ENCODE measurements at places on chromosomes 2 and 18.

- DNase-seq = peak; percentile 51
Observed at GRCh38 chr18:42114310-42114943, 159.4 kb downstream of the PIK3C3 start.

DNA sequence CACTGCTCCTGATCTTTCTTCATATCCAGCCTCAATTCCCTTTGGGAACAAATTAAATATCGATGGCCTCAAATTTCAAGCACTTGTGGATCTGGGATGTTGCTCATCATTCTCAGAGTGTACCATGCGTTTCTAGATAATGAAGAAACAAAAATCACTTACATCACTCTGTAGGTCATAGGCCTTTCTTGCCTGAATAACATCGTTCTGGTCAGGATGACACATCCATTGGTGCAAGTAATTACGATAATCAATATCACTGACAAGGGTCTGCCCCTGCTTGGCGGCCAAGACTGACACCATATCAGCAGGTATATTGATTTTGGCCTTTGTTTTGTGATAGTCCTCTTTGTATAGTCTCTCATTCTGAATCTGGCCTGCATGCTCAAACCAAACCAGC lies 157.3 kb downstream of the RIF1 start:
- DNase-seq = no peak

- DNase-seq = no peak
Observed at GRCh38 chr2:166764702-166765101, 123.6 kb upstream of the XIRP2 start.

DNA sequence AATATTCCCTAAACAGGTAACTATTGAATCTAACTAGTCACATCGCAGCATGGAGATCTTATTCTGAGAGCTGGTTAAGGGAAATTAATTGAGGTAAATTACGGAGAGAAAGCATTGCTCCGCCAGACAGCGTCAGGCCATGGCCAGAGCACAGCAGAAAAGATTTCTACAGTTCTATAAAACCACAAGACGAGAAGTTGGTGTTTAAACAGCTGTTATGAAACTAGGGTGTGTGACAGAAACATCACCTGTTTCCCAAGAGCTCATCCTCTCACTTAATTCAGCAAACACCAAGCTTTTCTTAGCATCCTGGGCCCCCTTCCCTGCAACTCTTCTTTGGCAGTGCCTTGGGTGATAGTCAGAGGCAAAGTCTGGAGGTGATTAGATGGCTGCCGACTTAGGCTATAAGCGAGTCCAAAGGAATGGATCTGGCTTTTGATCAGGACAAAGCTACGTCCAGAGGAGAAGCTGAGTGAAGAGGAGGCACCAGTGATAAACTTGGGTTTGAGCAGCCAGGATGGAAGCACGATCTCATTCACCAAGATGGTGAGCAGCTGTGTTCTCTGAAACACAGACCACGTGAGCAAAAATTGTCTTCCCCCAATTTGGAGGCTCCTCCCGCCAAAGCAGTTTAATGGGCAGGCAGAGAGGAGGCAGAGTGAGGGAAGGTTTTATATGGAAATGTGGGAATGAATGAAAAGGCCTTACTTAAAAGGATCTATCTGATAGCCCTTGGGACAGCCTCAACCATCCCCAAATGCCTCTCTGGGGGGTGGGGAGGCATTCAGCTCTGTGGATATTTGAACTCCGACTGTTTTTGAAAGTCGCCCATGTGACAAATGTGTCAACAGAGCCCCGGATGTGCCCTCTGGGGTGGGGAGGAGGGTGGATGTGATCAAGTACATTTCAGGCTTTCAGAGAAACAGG lies 57.8 kb downstream of the PKDCC start:
- peak; percentile 87 for DNase-seq

GRCh38 chr2:237758185-237758584 lies 40.4 kb upstream of the RBM44 start:
- DNase-seq = no peak

GRCh38 chr2:19350678-19351401 lies 7.6 kb downstream of the OSR1 start:
- DNase-seq = no peak

GRCh38 chr2:209368914-209369313 lies 54.9 kb upstream of the MAP2 start:
- no peak for DNase-seq

- DNase-seq = no peak
Observed at GRCh38 chr2:49924044-49924817, 769.9 kb upstream of the FSHR start.

GRCh38 chr2:40540026-40540425 lies 88.1 kb upstream of the SLC8A1 start:
- DNase-seq = no peak

GRCh38 chr2:117085256-117085655 lies 729.2 kb upstream of the DDX18 start:
- no peak for DNase-seq

DNA sequence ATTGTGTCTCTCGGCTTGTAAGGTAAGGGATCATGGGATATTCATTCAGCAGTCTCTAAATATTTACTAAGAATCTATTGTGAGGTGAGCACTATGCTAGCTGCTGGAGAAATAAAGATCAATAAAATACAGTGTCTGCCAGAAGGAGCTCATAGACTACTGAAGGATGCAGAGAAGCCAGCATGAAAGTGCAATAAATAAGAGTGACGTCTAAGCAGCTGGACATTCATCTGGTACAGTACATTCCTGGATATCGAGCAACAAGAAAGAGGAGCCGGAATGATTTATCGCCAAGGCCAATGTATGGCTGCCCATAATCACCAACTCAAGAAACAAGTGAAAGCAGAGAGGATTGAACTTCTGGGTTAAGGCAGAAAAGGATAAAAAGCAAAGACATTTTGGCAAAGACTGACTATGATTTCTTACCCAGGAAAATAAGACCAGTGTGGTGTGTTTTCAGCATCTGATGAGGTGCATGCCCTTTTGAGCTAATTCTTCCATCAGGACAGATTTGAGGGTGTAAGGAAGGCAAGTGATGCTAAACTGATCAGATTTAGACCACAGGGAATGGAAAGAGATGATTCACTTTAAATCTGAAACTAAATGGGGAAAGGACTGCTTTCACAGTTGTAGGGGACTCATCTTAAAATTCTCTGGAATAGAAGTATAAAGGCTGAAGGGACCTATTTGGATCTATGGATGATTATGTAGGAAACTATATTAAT lies 18.7 kb upstream of the LMAN1 start:
- DNase-seq = no peak

GRCh38 chr18:69400253-69400975 lies at the start of gene DOK6:
DOK6 (plus strand) TSS chr18:69400888.
- DNase-seq = no peak

DNA sequence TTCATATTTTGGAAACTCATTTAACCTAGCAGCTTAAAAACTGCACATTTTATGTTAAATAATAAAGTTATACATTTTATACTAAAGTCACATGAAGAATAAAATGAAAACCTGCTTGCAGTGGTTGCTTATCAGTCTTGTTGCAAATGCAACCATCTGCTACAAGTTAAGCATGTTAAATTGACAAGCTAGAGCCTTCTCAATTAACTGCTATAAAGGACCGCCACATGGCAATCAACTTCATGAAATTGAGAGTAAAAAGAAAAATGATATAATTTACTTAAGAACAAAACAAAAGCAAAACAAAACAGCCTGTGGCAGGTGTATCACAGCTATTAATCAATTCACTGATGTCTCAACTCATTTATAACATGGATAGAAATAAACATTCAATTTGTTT lies 78.7 kb downstream of the RTTN start:
- DNase-seq = no peak

DNA sequence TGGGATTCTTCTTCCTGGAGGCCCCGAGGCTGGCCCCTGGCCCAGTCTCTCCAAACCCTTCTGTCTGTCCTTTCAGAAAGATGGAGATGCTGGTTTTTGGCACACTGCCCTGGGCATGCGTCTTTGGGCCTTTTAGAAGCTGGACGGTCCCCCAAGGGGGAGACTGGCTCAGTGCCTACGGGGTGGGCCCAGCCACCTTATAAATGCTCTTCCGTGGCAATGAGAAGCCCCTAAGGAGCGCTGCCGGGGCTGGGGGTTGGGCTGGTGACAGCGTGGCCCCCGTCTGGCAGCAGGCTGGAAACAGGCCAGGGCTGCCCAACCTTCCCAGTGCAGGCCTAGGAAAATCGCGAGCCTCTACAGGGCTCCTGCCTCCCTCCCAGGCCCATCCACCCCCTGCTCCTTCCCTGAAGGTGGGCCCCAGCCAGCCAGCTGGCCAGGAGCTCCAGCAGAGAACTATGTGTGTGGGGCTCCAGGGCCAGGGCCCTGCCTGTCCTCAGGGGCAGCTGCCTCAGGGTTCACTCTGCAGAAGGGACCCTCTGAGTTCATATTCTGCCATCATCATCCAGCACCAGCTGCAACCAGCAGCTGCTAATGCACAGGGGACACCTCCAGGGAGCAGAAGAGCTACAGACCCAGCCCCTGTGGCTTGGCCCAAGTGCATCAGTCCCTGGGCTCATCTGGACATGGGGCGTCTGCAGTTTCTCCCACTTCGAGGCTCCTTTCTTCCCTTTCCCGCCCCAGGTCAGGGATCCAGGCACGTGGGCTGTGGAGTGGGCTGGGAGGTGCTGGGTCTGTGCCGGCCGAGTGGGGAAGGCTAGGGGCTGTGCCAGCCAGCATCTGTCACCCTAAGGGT lies 107.6 kb upstream of the OTOS start:
- no peak for DNase-seq

DNA sequence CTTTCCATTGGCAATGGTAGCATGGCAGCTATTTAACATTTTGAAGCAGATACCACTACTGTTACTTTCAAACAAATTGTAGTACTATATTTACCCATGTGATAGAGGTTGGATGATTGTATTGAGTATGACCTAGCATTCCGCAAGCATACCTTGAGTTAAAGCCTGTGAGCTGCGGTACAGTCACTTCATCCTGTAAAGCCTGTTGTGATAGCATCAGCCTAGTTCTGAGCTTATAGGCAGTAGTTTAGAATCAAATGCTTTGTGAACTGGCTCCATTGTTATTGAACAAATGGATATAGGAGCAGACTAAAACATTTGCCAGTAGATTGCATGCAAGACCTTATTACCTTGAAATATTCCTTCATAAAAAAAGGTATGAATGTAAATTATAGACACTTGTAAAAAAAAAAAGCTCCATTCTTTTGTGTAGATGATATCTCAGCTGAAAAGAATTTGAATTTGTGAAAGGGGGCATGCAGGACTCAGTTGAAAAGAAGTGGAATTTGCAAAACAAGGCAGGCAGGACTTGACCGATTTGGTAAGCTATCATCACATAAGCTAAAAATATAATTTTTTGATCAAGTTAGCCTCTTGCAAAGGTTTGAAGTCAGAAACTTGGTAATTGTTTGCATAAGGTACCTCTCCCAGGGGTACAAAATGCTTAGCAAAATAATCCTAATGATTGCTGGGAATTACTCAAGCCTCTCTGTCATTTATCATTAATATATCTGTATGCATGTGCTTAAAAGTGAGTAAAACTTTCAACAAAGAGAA lies 138.5 kb upstream of the ITGA4 start:
- no peak for DNase-seq

GRCh38 chr2:44109166-44109565 lies 59.5 kb upstream of the PPM1B start:
- DNase-seq = no peak

GRCh38 chr18:25239151-25239550 lies 112.8 kb downstream of the ZNF521 start:
- DNase-seq = no peak

- no peak for DNase-seq
Observed at GRCh38 chr2:121476684-121477083, 54.0 kb upstream of the RNU4ATAC start.

DNA sequence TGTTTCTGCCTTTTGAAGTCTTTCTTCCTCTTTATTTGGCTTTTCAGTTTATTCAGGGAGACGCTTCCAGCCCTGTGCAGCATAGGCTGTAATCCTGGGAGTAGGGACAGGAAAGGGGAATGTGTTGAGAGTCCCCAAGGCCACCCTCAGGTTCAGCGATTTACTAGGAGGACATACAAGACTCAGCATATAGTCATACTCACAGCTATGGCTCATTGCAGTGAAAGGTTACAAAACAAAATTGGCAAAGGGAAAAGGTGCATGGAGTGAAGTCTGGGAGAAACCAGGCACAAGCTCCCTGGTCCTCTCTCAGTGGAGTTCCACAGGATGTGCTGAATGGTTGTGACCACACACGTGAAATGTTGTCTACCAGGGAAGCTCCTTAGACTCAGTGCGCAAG lies 49.6 kb upstream of the ZNF638 start:
- DNase-seq = no peak

GRCh38 chr18:48293954-48294898 lies 115.0 kb downstream of the ZBTB7C start:
- DNase-seq = no peak

GRCh38 chr2:135226961-135227360 lies 174.9 kb downstream of the RAB3GAP1 start:
- DNase-seq = no peak

Measured in CD4-positive, alpha-beta T cell treated with Interleukin-6 for 4 hours (primary cell).